Cardiac fibroblast (primary cell): ENCODE measurements at places on chromosomes 2 and 18.

GRCh38 chr2:84957771-84958134 lies 13.2 kb upstream of the KCMF1 start:
- no peak for DNase-seq

GRCh38 chr18:55283309-55283708 lies 304.7 kb downstream of the TCF4 start:
- DNase-seq, result no peak

- DNase-seq, result no peak
Measured at GRCh38 chr2:57726294-57726693, 320.3 kb upstream of the VRK2 start.

- no peak for DNase-seq
Measured at GRCh38 chr18:49875783-49876182, 62.5 kb upstream of the ACAA2 start.

DNA sequence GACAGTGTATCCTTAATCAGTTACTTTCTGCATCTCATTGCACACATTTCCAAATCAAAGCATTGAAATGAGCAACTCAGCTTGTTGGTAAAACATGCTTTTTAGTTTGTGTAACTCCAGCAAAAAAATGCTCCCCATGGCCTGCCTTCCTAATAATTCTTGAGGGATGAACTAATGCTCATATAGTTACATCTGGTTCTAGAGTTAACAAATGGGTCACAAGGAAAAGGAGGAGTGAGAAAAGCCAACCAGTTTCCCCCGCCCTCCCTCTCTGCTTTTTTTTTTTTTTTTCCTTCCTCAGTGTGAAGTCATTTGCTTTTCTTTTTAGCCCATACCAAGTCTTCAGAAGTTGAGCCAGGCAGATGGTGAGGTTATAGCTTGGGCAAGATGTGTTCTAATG lies 231.7 kb downstream of the MTX2 start:
- peak; percentile 39 for DNase-seq

DNA sequence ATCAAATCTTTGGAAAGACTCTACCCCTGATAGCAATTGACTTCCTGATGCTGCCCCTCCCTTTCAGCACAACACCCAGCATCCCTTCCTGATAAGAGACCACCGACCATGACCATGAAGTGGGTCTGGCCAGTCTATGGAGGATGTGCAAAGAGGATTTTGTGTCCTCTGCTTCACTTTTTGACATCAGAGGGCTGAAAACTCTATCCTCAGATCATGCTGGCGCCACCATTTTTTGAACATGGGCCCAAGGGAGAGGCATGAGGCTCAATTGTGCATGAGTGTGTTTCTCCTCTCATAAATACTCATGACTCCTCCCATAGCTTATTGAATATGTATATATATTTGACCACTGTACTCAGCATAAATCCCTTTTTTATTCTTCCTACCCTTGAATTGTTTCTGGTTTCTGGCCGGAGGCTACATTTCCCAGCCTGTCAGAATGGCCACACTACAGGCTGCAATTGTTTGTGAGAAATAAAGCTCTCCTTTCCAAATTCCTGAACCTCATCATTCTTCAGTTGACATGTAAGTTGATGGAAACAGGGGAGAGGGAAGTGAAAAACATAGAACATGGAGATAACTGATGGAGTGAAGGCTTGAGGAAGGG lies 314.1 kb downstream of the MYCN start:
- no peak for DNase-seq

DNA sequence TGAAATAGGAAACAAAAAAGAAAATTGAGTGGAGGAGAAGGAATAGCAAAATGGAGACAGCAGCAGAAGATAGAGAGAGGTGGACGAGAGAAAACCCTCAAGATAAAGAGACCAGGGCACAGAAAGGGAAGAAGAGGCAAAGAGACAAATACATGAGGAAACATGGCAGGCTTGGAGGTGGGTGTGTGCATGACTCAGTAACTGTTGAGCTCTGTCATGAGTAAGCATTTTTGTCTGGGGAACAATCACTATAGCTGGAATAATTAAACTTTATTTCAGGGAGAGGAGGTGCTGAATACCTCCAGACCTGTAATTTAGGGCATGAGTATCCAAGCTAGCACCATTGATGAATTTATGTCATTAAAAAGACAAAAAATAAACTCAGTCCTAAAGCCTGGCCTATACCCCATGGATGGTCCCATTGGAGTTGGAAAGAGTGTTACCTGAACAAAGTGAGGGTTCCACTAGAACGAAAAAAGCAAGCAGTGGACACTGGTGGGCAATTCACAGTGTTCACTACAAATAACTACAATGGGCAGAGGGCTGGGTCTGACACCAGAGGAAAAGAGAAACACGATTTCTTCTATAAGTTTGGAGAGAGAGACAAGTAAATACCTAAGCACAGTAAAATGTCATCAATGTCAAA lies 145.5 kb downstream of the ADCYAP1 start:
- DNase-seq, result peak; percentile 19

DNA sequence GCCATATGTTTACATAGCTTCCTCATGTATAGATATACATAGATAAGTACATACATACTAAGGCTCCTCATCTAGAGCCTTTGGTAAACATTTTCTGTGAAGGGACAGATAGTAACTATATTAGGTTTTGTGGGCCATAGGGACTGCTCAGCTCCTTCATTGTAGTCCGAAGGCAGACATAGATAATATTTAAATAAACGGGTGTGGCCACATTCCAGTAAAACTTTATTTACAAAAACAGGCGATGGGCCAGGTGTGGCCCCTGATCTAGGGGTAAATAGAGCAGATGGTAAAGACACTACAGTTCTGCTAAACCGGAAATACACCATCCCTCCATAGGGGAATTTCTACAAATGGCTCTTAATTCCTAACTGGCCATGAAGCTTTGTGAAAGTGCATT lies 7.3 kb downstream of the COQ10B start:
- no peak for DNase-seq

GRCh38 chr2:232741294-232741693 lies 35.1 kb downstream of the KCNJ13 start:
- no peak for DNase-seq

GRCh38 chr18:38305961-38306360 lies 740.4 kb upstream of the CELF4 start:
- no peak for DNase-seq

- no peak for DNase-seq
Measured at GRCh38 chr2:568639-569235, 108.5 kb downstream of the TMEM18 start.

- DNase-seq, result peak; percentile 39
Measured at GRCh38 chr18:75199327-75199726, 9.6 kb downstream of the PTGR3 start.

DNA sequence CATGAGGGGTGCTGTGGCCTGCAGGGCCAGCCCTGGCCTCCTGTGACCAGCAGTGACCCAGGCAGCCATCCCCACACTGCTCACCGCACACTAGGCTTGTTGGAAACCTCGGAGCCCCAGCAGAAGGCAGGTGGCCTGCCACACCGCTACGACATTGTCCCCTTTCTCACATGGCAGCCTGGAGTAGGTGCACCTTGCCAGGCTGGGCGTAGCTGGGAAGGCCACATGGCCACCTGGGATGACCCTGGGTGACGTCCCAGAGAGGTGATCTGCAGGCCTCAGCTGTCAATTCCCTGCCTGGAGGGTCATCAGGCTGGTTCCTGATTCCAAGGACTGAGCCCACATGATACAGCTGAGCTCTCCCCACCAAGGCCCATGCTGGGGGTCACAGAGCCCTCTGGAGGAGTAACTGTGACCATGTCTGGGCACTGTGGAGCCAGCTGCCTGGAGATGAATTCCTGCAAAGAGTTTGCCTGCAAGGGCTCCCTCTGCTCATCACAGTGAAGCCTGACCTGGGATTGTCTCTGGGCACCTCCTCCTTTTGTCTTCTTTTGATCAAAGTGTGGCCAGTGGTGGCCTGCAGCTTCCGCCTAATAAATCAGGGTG lies 119.6 kb upstream of the OTOS start:
- no peak for DNase-seq

GRCh38 chr18:59478591-59478990 lies 119.5 kb upstream of the LMAN1 start:
- DNase-seq, result peak; percentile 16

- no peak for DNase-seq
Measured at GRCh38 chr2:62334009-62334408, 138.1 kb downstream of the B3GNT2 start.

GRCh38 chr2:101653469-101653868 lies 44.0 kb upstream of the MAP4K4 start:
- no peak for DNase-seq

- DNase-seq, result no peak
Measured at GRCh38 chr2:58135861-58136260, 89.3 kb downstream of the VRK2 start.

- DNase-seq, result no peak
Measured at GRCh38 chr18:25604196-25604893, 252.4 kb upstream of the ZNF521 start.

DNA sequence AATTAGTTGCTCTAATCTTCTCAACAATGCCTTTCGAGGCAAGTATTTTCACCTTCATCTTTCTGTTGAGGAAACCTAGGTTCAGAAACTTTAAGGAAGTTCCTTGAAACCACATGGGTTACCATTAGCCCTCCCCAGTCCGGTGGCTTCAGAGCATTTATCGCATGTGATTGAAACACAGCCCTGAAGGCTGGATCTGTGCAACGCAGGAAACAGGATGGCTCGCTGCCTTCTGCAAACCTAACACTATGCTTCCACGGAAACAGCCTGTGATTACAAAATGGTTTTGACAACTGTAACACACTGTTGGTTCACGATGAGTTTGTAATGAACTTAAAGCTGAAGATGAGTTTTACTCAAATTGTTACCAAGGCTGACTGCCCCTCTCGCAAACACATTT lies 68.5 kb downstream of the EPB41L3 start:
- DNase-seq, result peak; percentile 53

- DNase-seq, result no peak
Measured at GRCh38 chr2:235495373-235496238, 1.8 kb downstream of the AGAP1 start.
